Esophagus muscularis mucosa (tissue), 4 donors: ENCODE measurements at places on chromosomes 12 and 14. TPM values are rescaled to one million over a fixed set of nuclear protein-coding genes. Genes with fewer than 3 reads are reported as not detected.
A peak's percentile ranks its signal among the peaks of the same experiment; 100 is the strongest.

The MIP gene
- total RNA-seq = not detected

The CCDC175 gene
- not detected for total RNA-seq

The BIN2 gene
- 8.3 TPM for total RNA-seq

The LMO3 gene
- total RNA-seq = 152 TPM

The KRT82 gene
- total RNA-seq = not detected

The GYS2 gene
- total RNA-seq = not detected

The ACOT6 gene
- not detected for total RNA-seq

The LRP6 gene
- total RNA-seq = 26.6 TPM

The NUP107 gene
- total RNA-seq = 26.1 TPM

The BCL11B gene
- total RNA-seq = 0.65 TPM

The KRT73 gene
- not detected for total RNA-seq

DNA sequence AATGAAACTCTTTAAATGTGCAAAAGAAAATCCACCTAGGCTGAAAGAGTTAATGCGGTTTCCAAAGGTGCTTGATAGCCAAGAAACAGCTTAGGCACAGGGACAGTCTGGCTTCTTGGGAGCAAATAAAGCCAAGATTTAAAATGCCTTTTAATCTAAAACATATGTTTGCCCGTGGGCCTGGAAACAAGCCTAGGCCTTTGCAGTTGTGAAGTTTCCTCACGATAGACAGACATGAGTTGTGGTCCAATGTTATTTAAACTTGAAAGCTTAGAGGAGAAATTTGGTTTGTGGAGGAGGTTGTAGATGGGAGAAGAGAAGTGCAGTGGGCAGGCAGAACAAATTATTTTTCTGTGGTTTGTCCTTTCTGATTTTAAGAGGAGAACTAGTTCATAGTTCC is 29.8 kb downstream of the PROX2 start:
- H3K4me3 ChIP-seq = no peak overlapping the region
- no peaks in the 10 kb centered on the region for H3K4me1 ChIP-seq
- H3K27ac ChIP-seq = no peak overlapping the region
- no peaks in the 10 kb centered on the region for H3K27me3 ChIP-seq
- H3K36me3 ChIP-seq = no peaks in the 10 kb centered on the region

- H3K4me1 ChIP-seq = no peaks in the 10 kb centered on the region
- H3K4me3 ChIP-seq = no peak overlapping the region
- no peaks in the 10 kb centered on the region for H3K36me3 ChIP-seq
- no peak overlapping the region for H3K27ac ChIP-seq
- DNase-seq = no peak
Measured at GRCh38 chr14:70441641-70442040, 10.3 kb upstream of the ADAM21 start.

DNA sequence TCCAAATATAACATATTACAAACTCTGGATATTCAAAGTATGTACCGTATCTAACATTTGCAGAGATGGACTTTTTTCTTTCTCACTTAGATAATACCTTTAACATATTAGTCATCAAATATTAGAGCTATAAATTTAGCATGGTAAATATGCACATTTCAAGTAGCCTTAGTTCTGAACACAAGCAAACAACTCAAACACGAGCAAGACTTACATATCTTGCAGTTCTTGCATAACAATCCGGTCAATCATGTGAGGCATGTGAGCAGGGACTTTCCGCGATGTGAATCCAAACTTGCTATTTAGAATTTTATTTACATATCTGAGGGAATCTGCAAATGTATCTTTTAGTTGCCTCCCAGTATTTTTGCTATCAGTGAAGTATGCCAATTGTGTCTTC is 22.1 kb upstream of the SYCP3 start:
- H3K4me1 ChIP-seq = peaks cover 13% of the 10 kb centered on the region
- H3K36me3 ChIP-seq = peaks cover 17% of the 10 kb centered on the region
- no peaks in the 10 kb centered on the region for H3K27me3 ChIP-seq
- H3K4me3 ChIP-seq = no peak overlapping the region

DNA sequence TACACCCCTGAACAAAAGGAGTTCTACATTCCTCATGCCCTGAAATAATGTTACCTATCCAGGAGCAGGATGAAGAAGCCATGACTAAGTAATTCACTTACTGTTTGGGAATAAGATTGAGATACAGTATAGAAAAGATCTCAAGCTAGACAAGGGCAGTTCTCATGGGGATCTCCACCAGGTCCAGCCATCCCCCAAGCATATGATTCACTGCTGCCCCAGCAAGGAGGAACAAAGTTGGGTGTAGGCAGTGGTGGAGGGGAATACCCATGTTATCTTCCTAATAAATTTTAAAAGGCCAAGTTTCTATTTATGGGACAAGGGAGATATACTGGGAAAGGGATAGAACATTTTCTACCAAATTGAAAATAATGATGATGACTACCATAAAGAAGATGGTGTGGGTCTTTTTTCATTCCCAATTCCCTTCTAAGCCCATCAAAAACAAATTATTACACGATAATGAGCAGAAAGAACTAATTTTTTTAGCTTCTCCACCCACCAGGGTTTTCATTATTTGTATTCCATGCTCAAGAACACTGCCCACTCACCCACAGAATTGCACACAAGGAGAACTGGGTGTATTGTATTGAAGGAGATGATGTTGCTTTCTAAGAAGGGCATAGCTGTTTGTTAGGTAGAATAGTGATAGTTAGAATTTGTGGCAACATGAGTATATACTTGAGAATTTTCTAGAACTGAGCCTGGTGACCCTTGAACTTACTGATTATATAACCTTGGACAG is 204.6 kb downstream of the BTG1 start:
- DNase-seq = no peak
- no peaks in the 10 kb centered on the region for H3K27me3 ChIP-seq
- H3K4me3 ChIP-seq = no peak overlapping the region
- H3K36me3 ChIP-seq = no peaks in the 10 kb centered on the region
- H3K4me1 ChIP-seq = no peaks in the 10 kb centered on the region
- no peak overlapping the region for H3K27ac ChIP-seq

DNA sequence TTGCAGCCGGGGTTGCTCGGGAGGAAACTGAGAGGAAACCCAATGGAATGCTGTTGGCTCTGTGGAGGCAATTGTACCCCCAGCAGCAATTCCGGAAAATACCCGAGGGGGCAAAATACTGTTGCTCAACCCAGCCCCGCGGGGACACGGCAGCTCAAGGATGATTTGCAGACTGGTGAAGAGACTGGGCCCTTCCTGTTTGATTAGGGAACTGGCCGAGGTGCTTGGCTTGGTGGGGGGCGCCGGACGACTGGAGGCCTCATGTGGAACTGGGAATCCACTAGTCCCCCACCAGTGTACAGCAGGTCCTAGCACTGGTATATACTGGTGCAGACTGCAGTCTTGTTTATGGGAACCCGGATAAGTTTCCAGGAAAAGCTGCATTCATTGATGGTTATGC is 10.3 kb upstream of the RNASE12 start:
- no peaks in the 10 kb centered on the region for H3K4me1 ChIP-seq
- no peak overlapping the region for H3K4me3 ChIP-seq
- no peaks in the 10 kb centered on the region for H3K36me3 ChIP-seq
- no peaks in the 10 kb centered on the region for H3K27me3 ChIP-seq

GRCh38 chr12:40110586-40110985 is 4.7 kb upstream of the SLC2A13 start:
- H3K27ac ChIP-seq = no peak overlapping the region
- no peak overlapping the region for H3K4me3 ChIP-seq
- no peak for DNase-seq
- H3K27me3 ChIP-seq = no peaks in the 10 kb centered on the region
- H3K36me3 ChIP-seq = no peaks in the 10 kb centered on the region

DNA sequence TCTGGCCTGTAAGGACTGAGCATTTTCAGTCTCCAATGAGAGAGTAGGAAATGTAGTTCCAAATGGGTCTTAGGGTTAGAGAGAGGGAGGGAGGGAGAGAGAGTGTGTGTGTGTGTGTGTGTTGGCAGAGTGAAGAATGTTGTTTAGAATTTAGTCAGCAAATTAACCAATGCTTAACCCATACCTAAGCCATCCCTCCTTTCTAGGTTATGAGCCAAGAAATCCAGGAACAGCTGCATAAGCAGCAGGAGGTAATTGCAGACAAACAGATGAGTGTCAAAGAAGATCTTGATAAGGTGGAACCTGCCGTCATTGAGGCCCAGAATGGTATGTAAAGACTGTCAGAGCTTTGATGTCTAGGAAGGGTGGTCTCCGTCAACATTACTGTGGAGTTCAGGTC is 56.9 kb downstream of the HSP90AA1 start:
- no peak overlapping the region for H3K4me3 ChIP-seq
- H3K27ac ChIP-seq = no peak overlapping the region
- peaks cover 100% of the 10 kb centered on the region for H3K36me3 ChIP-seq

GRCh38 chr14:35480119-35480769 is 53.7 kb upstream of the INSM2 start:
- H3K4me3 ChIP-seq = no peak overlapping the region
- H3K27ac ChIP-seq = no peak overlapping the region
- DNase-seq = no peak

DNA sequence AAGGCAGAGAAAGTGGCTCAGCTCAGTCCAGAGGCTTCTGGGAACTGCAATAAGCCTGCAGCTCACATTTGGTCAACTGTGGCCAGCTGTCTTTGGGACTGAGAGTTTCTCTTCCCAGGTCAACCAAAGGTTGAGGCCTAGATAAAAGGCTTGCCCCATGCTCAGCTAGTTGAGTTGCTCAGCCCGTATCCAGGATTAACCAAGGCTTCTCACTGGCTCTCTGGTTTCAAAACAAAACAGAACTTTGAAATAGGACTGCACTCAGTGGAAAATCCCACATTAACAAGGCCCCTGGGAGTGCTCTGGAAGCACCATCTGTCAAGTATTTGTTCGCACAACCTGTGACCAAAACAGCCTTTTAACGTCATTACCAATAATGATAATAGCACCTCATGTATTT is 40.3 kb upstream of the NUAK1 start:
- no peak overlapping the region for H3K4me3 ChIP-seq
- no peak for DNase-seq
- H3K4me1 ChIP-seq = peaks cover 14% of the 10 kb centered on the region
- H3K36me3 ChIP-seq = no peaks in the 10 kb centered on the region
- H3K27ac ChIP-seq = peak overlapping the region; percentile 41

GRCh38 chr12:61530456-61530855 is 729.7 kb upstream of the USP15 start:
- DNase-seq = no peak
- H3K27me3 ChIP-seq = no peaks in the 10 kb centered on the region
- H3K27ac ChIP-seq = no peak overlapping the region

DNA sequence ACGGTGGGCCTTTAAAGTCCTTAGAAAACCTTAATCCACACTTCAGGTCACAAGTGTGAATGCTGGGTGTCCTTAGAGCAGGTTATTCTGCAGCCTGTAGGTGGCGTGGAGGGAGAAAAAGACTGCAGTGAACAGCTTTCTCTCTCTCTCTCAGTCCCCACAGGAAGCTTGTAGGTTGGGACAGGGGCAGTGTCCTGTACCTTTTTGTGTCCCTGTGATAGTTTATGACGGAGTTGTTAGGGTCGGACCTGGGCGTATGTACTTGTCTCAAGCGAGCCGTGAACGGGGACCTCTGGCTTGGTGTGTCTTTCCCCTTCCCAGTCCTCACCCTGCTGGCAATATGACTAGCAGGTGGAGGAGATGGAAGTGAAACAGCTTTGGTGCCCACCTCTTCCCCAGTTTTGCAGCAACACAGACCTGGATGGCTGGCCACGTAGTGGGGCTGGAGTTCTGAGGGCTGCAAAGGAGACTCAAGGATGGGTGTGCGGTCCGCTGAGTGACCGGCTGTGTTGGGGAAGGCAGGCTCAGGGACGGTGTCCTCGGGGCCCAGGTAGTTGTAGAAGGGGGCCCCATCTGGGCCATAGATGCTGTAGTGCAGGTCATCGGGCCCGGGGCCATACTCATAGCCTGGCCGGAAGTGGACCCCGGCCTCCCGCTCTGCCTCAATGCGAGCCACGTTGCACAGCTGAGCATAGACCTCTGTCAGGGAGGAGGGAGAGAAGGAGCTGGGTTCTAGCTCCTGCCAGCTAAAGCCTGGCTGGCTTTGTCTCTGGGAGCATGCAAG is 8.9 kb downstream of the ISCA2 start:
- H3K4me3 ChIP-seq = no peak overlapping the region
- peaks cover 15% of the 10 kb centered on the region for H3K4me1 ChIP-seq
- H3K36me3 ChIP-seq = peaks cover 4% of the 10 kb centered on the region
- no peak overlapping the region for H3K27ac ChIP-seq
- no peak for DNase-seq
- no peaks in the 10 kb centered on the region for H3K27me3 ChIP-seq

GRCh38 chr14:100085462-100085861 is 20.2 kb downstream of the EVL start:
- DNase-seq = no peak
- H3K4me1 ChIP-seq = no peaks in the 10 kb centered on the region
- H3K36me3 ChIP-seq = peaks cover 11% of the 10 kb centered on the region
- no peaks in the 10 kb centered on the region for H3K27me3 ChIP-seq
- H3K4me3 ChIP-seq = no peak overlapping the region

DNA sequence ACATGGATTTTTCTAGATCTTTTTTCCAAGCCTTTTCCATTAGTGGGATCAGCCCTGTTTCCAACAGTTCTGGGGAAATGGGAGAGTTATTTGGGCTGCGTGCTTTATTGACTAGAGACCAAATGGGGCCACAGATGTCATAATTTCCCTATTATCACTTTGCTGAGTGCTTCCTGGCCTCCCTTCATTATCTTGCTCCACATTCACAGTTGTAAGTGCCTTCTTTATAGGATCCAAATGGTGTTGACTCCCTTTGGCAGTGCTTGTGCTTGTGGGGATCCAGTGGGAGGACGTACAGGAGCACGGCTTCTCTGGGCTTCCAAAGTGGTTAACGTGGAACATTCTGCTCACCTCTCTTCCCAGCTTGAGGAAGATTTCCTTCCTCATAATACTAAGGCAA is 141.0 kb upstream of the RMST start:
- H3K4me3 ChIP-seq = no peak overlapping the region
- no peaks in the 10 kb centered on the region for H3K4me1 ChIP-seq
- DNase-seq = no peak

DNA sequence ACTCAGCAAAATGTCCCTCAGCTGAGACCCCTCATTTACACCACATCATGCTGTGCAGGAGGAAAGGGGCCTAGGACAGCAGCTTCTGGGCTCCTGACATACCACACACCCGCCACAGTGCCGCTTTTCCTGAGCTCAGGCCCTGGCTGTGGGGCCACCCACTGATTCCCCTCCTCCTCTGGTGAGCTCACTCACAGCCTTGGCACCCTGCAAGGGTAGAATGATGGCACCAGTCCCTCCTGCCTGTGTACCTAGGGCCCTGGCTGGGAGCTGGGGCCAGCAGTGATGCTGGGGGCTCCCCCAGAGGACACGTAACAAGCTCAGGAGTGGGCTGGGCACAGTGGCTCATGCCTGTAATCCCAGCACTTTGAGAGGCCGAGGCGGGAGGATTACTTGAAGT is 44.4 kb downstream of the PLEKHD1 start:
- no peak overlapping the region for H3K27ac ChIP-seq
- H3K36me3 ChIP-seq = no peaks in the 10 kb centered on the region
- no peaks in the 10 kb centered on the region for H3K4me1 ChIP-seq
- DNase-seq = no peak

- H3K27me3 ChIP-seq = no peaks in the 10 kb centered on the region
- peaks cover 87% of the 10 kb centered on the region for H3K36me3 ChIP-seq
- no peak for DNase-seq
Measured at GRCh38 chr12:123754041-123754772, 7.9 kb upstream of the DNAH10 start.
